ENCODE measurements at places on chromosomes 13 and 19.

GRCh38 chr19:49766930-49767299 lies at the start of gene AP2A1:
Gene AP2A1 (plus strand): TSS chr19:49767001. CDS start chr19:49767134, 133 bp downstream.
- no peak for DNase-seq

- no peak for DNase-seq
Measured at GRCh38 chr13:58992478-58993042, 1171.2 kb downstream of the DIAPH3 start.

GRCh38 chr13:48728226-48728625 lies 74.5 kb downstream of the CYSLTR2 start:
- DNase-seq: no peak

DNA sequence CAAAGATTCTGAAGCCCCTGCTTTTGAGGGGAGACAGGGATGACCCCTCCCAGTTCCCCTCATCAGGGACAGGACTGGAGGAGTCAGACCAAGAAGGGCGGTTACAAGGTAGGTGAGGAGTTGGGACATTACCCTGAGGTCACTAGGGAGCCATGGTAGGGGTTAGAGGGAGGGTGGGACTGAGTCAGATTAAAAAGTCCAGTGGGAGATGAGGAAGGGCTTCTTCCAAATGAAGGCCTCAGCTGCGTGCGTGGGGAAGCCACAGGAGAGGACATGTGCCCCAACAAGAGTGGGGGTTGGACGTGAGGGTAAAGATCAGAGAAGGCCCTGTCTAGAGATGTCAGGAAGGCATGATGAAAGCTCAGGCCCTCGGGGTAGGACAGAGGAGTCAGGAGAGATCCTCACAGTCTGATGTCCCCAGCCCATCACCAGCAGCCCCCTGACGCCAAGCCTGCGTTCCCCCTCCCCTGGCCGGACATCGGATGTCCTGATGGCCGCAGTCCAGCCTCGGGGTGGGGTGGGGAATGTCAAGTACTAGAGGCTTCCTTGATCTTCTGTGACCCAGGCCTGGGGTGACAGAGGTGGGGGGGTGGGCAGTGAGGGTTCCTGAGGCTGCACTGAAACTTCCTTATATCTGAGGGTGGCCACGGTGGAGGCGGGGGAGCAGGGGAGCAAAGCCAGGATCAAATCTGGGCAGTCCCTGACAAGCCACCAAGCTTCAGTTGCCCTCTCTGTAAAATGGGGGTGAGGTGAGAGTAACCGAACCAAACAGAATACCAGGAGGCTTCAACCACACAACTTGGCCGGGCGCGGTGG lies 6.5 kb upstream of the MFSD12 start:
- DNase-seq: no peak

- no peak for DNase-seq
Measured at GRCh38 chr13:102402290-102402689, 442 bp upstream of the FGF14 start.

- no peak for DNase-seq
Measured at GRCh38 chr19:31146546-31147183, 202.6 kb downstream of the TSHZ3 start.

DNA sequence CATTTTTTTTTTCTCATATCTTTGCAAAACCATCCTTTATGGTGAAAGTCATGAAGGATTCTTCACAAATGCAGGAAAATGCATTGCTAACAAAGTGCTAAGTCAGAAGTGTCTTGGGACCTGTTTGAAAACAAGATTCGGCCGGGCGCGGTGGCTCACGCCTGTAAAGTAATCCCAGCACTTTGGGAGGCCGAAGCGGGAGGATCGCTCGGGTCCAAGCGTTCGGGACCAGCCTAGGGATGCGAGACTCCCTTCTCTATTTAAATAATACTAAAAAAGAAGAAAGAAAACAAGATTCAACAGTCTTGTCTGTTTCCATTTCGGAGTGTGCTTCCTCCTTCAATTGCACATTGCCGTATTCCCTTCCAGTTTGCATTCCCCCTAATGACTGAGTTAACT lies 819 bp downstream of the EID2B start:
- DNase-seq: no peak

GRCh38 chr13:77519808-77520207 lies 15.7 kb upstream of the SCEL start:
- DNase-seq: no peak

- DNase-seq: no peak
Measured at GRCh38 chr19:58568453-58569130, 4.5 kb downstream of the MZF1 start.

GRCh38 chr13:104532132-104532531 lies 1465.9 kb upstream of the SLC10A2 start:
- no peak for DNase-seq

DNA sequence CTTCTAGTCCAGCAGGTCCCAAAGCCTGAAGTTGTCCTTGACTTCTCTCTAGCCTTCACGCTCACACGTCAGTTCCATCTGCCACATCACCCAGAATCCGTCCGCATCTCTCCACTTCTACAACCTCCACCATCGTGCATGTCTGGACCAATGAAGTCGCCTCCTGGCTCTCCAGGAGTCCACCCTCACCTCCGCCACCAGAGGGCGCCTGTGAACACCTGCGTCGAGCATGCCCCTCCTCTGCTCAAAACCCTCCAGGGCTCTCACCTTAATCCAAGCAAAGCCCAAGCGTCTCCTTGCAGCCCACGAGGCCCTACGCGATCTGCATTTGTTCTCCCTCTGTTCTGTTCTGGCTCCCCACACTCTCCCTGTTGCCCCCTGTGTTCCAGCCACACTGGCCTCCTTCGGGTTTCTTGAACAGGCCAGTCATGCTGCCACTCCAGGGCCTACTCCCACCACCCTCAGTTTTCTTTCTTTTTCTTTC lies 3.7 kb downstream of the USHBP1 start:
- DNase-seq: peak; percentile 89

DNA sequence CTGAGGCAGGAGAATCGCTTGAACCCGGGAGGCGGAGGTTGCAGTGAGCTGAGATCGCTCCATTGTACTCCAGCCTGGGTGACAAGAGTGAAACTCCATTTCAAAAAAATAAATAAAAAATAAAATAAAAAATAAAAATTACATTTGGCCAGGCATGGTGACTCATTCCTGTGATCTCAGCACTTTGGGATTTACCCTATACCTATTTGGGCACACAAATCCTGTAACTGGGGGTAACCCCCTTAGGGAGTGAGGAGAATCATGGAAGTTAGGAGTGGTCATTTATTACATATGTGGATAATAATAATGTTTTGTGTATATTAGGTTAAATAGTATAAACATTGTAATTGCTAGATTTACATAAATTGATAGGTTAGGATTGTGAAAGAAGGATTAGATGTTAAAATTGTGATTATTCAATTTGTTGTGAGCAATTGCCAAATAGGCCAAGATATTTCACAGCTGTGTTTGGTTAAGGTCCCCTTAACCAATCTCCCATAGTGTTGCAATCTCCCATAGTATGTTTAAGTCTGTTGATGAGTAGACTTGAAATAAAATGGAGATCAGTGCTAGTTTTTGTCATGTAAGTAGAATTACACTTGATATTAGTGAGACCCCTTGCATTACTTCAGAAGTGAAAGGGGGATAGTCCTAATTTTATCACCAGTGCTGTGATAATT lies 30.7 kb downstream of the ZNF844 start:
- DNase-seq: no peak

- DNase-seq: no peak
Measured at GRCh38 chr19:13817615-13818371, 22.6 kb downstream of the ZSWIM4 start.

DNA sequence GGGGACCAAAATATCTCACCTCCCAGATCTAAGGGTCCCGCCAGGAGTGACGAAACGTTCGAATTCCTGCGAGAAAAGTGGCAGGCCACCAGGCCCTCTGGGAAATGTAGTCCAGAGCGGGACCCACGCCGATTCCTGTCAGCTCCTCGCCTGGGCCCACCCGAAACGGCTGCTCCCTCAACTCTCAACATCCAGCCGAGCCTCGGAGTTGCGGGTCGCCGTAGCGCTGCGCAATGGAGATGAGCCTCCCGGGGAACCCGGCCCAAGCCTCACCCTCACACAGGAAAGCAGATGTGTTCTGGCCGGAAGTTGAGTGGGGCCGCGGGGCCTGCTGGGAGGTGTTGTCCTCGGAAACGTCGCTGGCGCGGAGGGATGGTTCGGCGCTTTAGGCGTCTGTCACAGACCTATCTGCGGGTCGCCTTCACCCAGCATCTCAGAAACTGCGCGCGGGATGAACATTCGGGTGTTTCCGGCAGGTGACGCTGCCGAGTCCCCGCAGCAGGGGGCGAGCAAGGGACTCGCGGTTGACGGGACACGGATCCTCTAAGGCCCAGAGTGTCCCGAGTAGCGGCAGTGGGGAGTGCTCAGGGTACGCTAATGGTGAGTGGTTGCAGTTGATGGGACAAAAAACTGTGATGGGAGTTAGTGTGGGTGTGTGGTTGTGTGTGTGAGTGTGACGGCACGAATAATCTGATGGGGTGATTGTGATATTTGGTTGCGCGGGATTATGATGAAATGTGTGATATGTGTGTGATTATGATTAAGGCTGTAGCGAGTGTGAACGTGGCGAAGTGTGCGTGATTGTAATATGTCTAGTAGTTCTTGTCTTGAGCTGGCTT lies at the start of the genes ZNF568 and ZNF829:
ZNF568 (plus strand) TSS at position 341 of the 839 bp plus-strand sequence. CDS start 6,439 bp downstream, outside the sequence.
ZNF829 (minus strand) TSS at position 300 of the 839 bp plus-strand sequence. CDS start 1,124 bp downstream, outside the sequence.
- peak; percentile 81 for DNase-seq

- no peak for DNase-seq
Measured at GRCh38 chr13:53254500-53254899, 225.9 kb downstream of the OLFM4 start.

DNA sequence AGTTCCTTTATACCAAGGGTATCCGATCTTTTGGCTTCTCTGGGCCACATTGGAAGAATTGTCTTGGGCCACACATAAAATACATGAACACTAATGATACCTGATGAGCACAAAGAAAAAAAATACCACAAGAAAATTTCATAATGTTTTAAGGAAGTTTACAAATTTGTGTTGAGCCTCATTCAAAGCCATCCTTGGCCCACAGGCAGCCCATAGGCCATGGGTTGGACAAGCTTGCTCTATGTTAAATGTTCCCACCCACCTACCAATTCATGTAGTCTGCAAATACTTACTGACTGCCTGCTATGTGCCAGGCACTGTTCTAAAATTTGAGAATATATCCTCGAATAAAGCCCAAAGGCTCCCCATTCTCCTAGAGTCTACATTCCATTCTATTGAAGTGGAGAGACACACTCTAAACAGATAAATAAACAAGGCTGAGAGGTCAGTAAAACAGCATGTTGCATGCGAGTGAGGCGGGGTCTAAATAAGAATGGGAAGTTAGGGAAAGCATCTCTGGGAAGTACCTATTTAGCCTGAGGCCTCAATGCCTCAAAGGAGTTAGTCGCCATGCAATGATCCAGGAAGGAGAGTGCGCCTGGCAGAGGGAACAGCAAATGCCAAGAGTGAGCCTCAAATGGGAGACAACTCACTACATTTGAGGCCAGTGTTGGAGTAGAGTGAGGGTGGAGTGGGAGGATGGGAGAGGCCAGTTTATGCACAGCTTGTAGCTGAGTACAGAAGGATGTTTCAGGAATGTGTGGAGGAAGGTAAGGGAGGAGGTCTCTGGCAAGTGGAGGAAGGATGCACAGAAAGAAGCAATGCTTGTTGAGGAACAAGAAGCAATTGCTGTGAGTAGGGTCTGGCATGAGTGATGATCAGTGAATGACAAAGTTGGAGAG lies 52.5 kb upstream of the CLDN10 start:
- DNase-seq: no peak

DNA sequence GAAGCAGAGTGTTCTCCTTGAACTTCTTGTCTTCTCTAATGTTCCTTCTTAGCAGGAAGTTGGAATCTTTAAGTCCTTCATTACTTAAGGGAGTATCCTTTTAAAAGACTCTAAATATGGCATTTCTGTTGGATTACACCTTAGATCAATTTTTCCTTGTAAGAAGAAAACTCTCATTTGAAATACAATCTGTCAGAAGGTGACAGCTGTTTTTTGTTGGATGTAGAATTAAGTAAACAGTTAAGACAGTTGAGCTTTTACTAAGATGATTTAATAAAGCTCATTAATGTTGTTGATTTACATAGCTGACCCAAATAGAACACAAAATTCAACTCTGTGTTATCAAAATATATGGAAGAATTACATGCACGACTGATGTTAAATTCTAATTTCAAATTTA lies 16.7 kb upstream of the MBNL2 start:
- DNase-seq: no peak

GRCh38 chr19:44924243-44924725 lies 9.9 kb downstream of the APOC1 start:
- DNase-seq: no peak

DNA sequence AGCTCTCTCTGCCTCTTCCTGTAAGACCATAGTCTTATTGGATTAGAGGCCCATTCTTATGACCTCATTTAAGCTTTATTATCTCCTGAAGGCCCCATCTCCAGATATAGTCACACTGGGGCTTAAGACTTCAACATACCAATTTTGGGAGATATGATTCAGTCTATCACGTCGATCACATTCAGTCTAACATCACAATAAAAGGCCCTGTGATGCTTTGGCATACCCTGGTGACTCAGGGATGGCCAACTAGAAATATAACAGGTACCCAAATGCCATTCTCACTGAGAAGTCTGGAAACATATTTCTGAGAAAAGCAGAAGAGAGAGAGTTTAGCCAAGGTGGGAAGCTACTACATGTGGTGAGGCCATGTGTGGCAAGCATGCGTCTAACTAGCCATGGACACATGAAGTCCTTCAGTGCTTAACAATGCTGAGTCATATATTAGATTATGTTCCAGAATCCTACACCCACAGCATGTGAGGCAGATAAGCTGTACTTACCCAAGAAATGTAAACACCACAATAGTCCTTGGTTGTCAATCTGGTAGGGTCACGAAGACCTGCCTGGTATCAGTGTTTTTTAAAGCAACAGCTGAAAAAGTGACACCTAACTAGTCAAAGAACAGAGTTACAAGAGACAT lies 485.1 kb downstream of the FOXO1 start:
- DNase-seq: no peak

DNA sequence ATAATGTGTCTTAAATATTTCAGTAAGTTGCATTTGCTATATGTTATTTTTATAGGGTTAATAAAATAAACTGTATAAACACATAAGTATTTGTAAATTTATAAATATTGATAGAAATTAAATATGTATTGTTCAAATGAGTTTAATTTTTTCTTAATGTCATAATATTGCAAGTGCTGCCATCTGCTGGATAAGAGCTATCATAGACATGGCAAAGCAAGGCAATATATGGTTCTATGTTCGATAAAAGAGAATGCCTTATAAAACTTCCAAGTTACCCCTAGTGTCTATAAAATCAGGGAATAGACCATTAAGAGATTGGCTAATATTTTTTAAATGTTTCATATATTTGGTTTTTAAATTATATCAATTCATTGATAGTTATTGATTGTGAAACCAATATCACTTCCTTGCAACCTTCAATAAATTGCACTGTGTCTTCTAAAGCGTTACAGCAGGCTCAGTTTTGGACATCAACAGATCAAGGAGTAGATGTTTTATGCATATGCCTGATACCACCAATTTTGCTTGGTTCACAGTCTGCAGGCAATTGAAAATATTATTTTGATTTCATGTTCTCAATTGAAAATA lies 29.0 kb upstream of the SLITRK6 start:
- DNase-seq: no peak

Data from DMS79 (cell line).